ENCODE measurements at places on chromosomes 12 and 14. TPM values are rescaled to one million over a fixed set of nuclear protein-coding genes. Genes with fewer than 3 reads are reported as not detected.

The STON2 gene
- 228 TPM for total RNA-seq

DNA sequence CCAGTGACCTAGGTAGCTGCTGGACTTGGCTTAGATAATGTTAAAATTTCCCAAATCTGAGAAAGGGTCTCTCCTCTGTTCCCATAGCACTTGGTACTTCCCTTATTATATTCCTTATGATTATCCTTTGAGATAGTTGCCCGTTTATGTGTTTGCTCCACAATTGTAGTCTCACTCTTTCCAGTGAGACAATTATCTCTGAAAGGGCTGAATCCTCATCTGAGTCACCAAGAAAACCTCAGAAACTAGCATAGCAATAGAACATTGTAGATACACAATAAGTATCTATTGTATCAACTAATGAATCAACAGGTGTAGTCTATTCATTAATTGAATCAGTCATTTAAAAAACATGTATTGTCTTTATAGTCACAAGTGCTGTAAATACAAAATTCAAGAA is 119.1 kb upstream of the FAR2 start:
- peak; percentile 55 for DNase-seq

DNA sequence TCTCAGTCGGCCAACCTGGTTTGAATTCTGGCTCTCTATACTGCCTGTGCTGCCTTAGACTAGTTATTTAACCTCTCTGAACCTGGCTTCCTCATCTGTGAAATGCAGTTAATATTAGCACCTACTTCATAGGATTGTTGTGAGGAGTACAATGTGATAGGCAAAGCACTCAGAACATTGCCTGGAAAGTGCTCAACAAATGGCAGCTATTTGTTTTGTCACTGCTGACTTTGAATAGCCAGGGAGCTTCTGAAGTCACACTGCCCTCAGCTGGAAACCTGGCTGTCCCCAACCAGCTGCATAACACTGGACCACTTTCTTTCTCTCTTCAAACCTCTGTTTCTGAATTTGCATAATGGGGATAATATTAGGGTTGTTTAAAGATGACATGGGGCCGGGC is 9.6 kb downstream of the TMEM30B start:
- DNase-seq, result no peak

DNA sequence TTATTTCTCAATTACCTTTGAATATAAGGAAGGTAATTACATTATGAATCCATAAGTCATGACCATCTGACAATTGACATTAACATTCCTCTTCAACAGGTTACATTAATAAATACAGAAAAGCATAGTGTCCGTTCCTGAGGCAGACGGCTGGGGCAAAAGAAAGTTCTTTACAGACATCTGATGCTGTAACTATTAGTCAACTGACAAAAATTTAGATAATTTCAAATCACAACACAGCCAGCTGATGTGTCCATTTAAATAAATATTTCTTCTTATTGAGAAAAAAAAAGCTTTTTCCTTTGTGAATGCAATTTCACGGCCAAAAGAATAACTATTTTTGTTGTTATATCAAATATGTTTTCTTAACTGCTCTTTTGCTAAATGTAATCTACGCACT is 9.2 kb upstream of the PYROXD1 start:
- no peak for DNase-seq

GRCh38 chr14:29098656-29099055 is 332.1 kb downstream of the FOXG1 start:
- DNase-seq, result no peak

The CIROP gene
- not detected for total RNA-seq

The ISCU gene
- 93.3 TPM for total RNA-seq
